Upper lobe of left lung (tissue), 6 donors: ENCODE measurements at places on chromosomes 11 and 22. TPM values are rescaled to one million over a fixed set of nuclear protein-coding genes. Genes with fewer than 3 reads are reported as not detected.

GRCh38 chr11:72970557-72971118 is 156.4 kb downstream of the ATG16L2 start:
- DNase-seq = no peak
- peaks cover 10% of the 10 kb centered on the region for H3K4me1 ChIP-seq
- no peaks in the 10 kb centered on the region for H3K27me3 ChIP-seq
- H3K27ac ChIP-seq = no peak overlapping the region
- no peaks in the 10 kb centered on the region for H3K36me3 ChIP-seq

GRCh38 chr11:119643876-119644225 is 85.1 kb downstream of the NECTIN1 start:
- DNase-seq = no peak
- H3K4me1 ChIP-seq = no peaks in the 10 kb centered on the region
- H3K27ac ChIP-seq = no peak overlapping the region
- no peaks in the 10 kb centered on the region for H3K27me3 ChIP-seq

The LRFN4 gene
- 22.8 TPM for total RNA-seq

The HBB gene
- 512 TPM for total RNA-seq

DNA sequence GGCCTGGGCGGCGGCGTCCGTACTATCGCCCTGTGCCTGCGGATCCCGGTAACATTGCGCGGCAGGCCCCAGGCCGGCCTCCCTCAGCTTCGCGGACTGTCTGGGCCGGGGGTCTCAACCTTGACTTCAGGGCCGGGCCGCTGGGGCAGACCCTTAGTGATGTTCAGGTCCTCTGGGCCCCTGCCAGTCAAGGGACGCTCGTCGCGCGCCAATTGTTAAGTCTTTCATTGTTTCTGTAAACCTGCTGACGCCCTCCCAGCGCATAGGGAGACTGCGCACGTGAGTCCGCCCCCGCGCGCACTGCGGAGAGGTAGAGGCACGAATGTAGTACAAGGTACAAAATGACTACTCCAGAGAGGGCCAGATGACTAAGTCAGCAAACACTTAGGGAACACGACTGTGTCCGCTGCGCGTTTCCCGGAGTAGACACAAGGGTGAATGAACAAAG is 451 bp upstream of the HDHD5 start:
- no peaks in the 10 kb centered on the region for H3K36me3 ChIP-seq
- H3K27me3 ChIP-seq = no peaks in the 10 kb centered on the region
- peak overlapping the region; percentile 72 for H3K4me3 ChIP-seq
- peaks cover 44% of the 10 kb centered on the region for H3K4me1 ChIP-seq
- peak overlapping the region; percentile 92 for H3K27ac ChIP-seq

The FIBIN gene
- total RNA-seq = 22.3 TPM

DNA sequence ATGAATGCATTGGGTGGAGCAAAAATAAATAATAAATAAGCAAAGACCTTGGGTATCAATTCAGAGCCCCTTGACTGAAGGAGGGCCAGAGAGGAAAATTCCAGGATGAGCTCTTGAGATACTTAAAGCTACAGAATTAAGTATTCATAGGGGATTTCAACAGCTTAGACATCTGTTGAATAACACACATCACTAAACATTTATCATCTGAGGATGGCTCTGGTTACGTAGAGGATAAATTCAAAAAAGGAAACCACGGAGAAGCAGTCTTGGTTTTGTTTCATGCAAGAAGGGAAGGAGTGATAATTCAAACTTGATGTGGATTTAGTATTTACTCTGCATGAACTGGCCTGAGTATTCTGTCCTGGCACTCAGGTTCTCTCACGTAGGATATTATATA is 29.8 kb downstream of the ARHGAP42 start:
- H3K36me3 ChIP-seq = no peaks in the 10 kb centered on the region
- H3K4me1 ChIP-seq = no peaks in the 10 kb centered on the region
- H3K27me3 ChIP-seq = no peaks in the 10 kb centered on the region
- H3K4me3 ChIP-seq = peak overlapping the region; percentile 13
- no peak overlapping the region for H3K27ac ChIP-seq

- H3K36me3 ChIP-seq = no peaks in the 10 kb centered on the region
- H3K4me3 ChIP-seq = no peak overlapping the region
- no peak for DNase-seq
Measured at GRCh38 chr11:130301002-130301401, 13.7 kb downstream of the ZBTB44 start.

The NXPE2 gene
- not detected for total RNA-seq

The PLAAT4 gene
- 176 TPM for total RNA-seq

The FAM111B gene
- 2.4 TPM for total RNA-seq

- no peak overlapping the region for H3K27ac ChIP-seq
- peaks cover 63% of the 10 kb centered on the region for H3K36me3 ChIP-seq
- no peak overlapping the region for H3K4me3 ChIP-seq
Measured at GRCh38 chr11:71484248-71485062, 31.5 kb downstream of the NADSYN1 start.
